ENCODE measurements at places on chromosomes 6 and 20. TPM values are rescaled to one million over a fixed set of nuclear protein-coding genes. Genes with fewer than 3 reads are reported as not detected.

PSMB9 gene
- 52.4 TPM for polyA plus RNA-seq

CRISP3 gene
- polyA plus RNA-seq, result not detected

NKX2-4 gene
- polyA plus RNA-seq, result not detected

GFRAL gene
- not detected for polyA plus RNA-seq

GJA10 gene
- polyA plus RNA-seq, result not detected

DNA sequence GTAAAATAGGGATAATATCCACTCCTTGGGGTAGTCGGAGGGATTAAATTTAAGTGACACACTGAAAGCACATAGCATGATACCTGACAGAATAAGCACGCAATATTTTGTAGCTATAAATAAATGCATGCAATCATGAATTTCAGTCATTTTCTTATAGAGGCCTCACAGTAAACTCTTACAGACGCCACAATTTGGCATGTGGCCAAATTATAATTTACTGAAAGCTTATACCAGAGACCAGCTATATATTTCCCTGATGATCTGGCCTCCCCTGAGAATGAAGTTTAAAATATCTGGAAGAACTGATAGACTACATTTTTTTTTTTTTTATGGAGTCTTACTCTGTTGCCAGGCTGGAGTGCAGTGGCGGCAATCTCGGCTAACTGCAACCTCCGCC lies 40.9 kb downstream of the QRSL1 start:
- peak; percentile 14 for DNase-seq

DNA sequence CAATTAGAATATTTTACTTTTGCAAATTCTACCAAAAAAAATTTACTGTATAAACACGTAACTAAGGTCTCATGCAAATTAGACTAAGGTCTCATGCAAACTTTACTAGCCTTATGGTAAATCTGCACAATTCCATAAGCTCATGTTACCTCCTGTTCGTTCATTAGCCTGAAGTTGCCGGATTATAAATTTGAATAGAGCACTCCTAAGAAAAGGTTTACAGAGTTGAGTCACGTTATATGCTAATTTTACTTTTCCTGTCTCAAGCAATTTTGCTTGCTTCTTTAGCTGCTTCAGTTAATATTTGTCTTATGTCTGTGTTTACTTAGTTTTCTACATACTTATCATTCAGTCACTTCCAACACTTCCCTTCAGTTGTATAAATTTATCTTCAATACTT lies 1434.0 kb upstream of the EYS start:
- DNase-seq, result no peak

DNA sequence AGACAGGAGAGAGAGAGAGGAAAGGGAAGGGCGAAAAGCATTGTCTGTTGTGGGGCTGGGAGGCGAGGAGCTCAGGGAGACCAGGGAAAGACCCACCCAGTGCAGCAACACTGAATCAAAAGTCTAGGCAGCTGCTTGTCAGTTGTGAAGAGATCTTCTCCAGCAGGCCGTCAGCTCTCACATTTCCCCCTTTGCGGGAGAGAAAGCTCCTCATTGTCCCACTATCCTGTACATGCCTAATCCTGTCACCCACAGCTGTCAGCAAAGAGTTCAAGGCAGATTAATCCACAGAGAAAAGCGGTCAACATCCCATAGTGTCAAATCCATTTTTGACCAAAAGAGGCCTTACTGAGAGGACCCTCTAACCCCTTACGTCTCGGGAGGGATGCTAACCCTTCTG lies 27.3 kb downstream of the RNF182 start:
- DNase-seq, result no peak

GRCh38 chr20:41182296-41183212 lies 45.2 kb downstream of the PLCG1 start:
- DNase-seq, result no peak

GRCh38 chr6:129709196-129709768 lies 695 bp downstream of the ARHGAP18 start:
- DNase-seq, result no peak

All from SK-N-SH (cell line).